ENCODE measurements at places on chromosomes 13 and 19. TPM values are rescaled to one million over a fixed set of nuclear protein-coding genes. Genes with fewer than 3 reads are reported as not detected.

PRX gene
- 1.6 TPM for total RNA-seq

SLITRK5 gene
- 0.07 TPM for total RNA-seq

PSG2 gene
- total RNA-seq: not detected

OSCAR gene
- total RNA-seq: 0.21 TPM

FXYD7 gene
- total RNA-seq: not detected

BRME1 gene
- 0.99 TPM for total RNA-seq

C13orf42 gene
- total RNA-seq: not detected

THOP1 gene
- total RNA-seq: 132 TPM

ZNF682 gene
- total RNA-seq: 1.3 TPM

HS6ST3 gene
- not detected for total RNA-seq

ZSCAN1 gene
- not detected for total RNA-seq

FAM216B gene
- total RNA-seq: not detected

ZNF99 gene
- not detected for total RNA-seq

SPRED3 gene
- total RNA-seq: 1.8 TPM

CYP4F2 gene
- total RNA-seq: 0.14 TPM

SELENOV gene
- total RNA-seq: not detected

SMIM24 gene
- not detected for total RNA-seq

JAK3 gene
- total RNA-seq: 0.85 TPM

TIMM50 gene
- 98.2 TPM for total RNA-seq

HRC gene
- not detected for total RNA-seq

CRTC1 gene
- 2.1 TPM for total RNA-seq

DAND5 gene
- not detected for total RNA-seq

ZNF77 gene
- 4.4 TPM for total RNA-seq

FAM124A gene
- not detected for total RNA-seq

BSPH1 gene
- total RNA-seq: not detected

LRRC8E gene
- 9.0 TPM for total RNA-seq

BORA gene
- total RNA-seq: 11.3 TPM

DLL3 gene
- total RNA-seq: 1.4 TPM

SLC10A2 gene
- total RNA-seq: not detected

PTGER1 gene
- total RNA-seq: 1.0 TPM

NTF4 gene
- 5.6 TPM for total RNA-seq

IGFL2 gene
- 16.6 TPM for total RNA-seq

ELANE gene
- total RNA-seq: not detected

PRDX2 gene
- 536 TPM for total RNA-seq

EDNRB gene
- 0.05 TPM for total RNA-seq

SRRM5 gene
- not detected for total RNA-seq

SIGLEC8 gene
- total RNA-seq: not detected

ICAM5 gene
- 3.6 TPM for total RNA-seq

NLRP7 gene
- total RNA-seq: not detected

CALR3 gene
- total RNA-seq: 0.78 TPM

COPE gene
- 343 TPM for total RNA-seq

LAIR1 gene
- not detected for total RNA-seq

INSL3 gene
- not detected for total RNA-seq
